ENCODE measurements at places on chromosomes 5 and 9.
A peak's percentile ranks its signal among the peaks of the same experiment; 100 is the strongest.

- no peak for DNase-seq
Observed at GRCh38 chr5:172906888-172907287, 52.3 kb upstream of the RPL26L1 start.

DNA sequence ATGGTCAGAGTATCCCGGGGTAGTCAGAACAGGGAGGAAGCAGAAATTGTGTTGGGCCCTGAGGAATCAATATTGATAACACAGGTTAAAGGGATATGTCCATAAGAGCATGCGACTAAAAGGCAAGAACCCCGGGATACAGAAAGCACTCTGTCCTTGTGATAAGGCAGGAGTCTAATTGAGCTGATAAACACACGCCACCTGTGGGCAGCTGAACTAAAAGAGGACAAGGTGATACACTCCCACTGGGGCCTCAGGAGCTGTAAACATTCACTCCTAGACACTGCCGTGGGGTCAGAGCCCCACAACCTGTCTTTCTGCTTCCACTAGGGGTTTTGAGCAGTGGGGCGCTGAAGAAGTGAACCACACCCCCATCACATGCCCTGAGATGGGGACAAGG is 144.7 kb upstream of the MPDZ start:
- no peak for DNase-seq

DNA sequence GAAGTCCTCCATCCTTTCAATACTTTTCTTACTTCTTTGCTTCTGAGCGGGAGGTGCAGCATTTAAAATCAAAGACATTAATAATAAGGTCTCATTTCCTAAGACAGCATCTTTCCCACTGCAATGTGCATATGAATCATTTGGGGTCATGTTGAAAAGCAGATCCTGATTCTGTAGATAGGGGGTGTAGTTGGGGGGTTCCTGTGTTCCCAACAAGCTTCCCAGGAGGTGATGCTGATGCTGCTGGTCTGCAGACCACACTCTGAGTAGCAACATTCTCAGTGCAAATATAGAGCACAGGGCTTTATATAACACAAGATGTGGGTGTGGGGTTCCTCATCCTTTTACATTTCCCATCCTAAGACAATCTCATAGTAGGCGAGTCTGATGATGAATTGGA is 126.5 kb upstream of the PALM2AKAP2 start:
- no peak for DNase-seq

- DNase-seq = no peak
Observed at GRCh38 chr9:137172901-137173795, 1.3 kb upstream of the TMEM210 start.

GRCh38 chr5:167512111-167512510 is 779.3 kb upstream of the WWC1 start:
- no peak for DNase-seq

- no peak for DNase-seq
Observed at GRCh38 chr5:72883850-72884249, 67.4 kb downstream of the TNPO1 start.

GRCh38 chr5:18745988-18746615 is 1111.8 kb downstream of the TAF11L14 start:
- peak; percentile 82 for DNase-seq

- no peak for DNase-seq
Observed at GRCh38 chr5:137236849-137237507, 262.1 kb downstream of the SPOCK1 start.

- peak; percentile 58 for DNase-seq
Observed at GRCh38 chr5:151451626-151452520, 4.5 kb downstream of the SLC36A1 start.

DNA sequence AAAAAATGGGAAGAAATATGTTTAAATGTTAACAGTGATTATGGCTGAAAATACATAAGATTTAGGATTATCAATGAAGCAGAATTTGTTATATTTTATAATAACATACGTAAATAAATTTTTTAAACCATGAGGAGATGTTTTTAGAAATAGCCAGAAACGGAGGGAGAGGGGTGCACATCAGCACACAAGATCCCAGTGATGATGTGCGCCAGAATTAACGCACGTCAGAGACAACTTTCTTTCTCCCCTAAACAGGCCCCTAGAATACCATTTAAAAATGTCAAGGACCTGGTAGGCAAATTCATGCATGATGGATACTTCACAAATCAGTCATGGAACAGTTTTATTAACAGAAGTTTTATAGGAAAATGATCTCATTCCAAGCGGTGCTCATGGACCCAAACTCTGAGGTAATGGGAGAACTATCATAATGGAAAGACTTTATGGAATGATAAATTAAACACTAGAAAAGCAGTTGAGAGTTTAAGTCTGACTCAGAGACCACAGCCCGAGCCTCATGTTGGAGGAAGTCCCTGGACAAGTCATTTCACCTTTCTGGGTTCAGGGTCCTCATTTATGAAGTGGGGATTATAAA is 258.9 kb upstream of the GAS1 start:
- peak; percentile 56 for DNase-seq

GRCh38 chr5:45521067-45521466 is 175.1 kb downstream of the HCN1 start:
- peak; percentile 75 for DNase-seq

Measured in HT1080 (cell line).